Stimulated activated CD8-positive, alpha-beta memory T cell treated with anti-CD3 and anti-CD28 coated beads, Interleukin-15, amount 100 ng/mL, for 4 hours (primary cell): ENCODE measurements at places on chromosomes 5 and 9.

DNA sequence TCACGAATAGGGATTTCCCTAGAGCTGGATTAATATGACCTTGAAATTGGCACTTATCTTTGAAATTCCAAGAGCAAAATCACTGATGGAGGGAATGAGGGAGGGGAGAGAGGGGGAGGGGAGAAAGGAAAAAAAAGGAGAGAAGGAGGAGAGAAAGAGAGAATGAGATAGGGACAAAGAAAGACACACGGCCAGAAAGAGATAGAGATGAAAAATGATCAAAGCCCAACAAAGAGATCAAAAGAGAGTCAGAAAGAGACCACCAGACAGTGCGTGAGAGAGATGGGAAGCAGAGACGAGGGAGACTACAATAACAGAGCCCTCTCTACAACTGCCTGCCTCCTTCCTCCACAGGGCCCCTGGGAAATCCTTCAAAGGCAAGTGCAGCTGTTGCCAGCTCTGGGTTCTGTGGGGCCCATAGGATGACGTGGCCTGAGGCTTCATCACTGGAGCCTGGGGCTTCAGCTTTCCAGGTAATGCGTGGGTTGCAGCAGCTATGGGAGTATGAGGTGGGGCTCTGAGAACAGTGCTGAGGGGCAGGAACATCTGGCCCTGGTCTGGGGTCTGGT lies 58.3 kb upstream of the SHB start:
- no peak for DNase-seq

- DNase-seq = no peak
Measured at GRCh38 chr5:14415024-14415697, 166.4 kb upstream of the OTULINL start.

- no peak for DNase-seq
Measured at GRCh38 chr5:148414833-148415232, 31.1 kb downstream of the FBXO38 start.

DNA sequence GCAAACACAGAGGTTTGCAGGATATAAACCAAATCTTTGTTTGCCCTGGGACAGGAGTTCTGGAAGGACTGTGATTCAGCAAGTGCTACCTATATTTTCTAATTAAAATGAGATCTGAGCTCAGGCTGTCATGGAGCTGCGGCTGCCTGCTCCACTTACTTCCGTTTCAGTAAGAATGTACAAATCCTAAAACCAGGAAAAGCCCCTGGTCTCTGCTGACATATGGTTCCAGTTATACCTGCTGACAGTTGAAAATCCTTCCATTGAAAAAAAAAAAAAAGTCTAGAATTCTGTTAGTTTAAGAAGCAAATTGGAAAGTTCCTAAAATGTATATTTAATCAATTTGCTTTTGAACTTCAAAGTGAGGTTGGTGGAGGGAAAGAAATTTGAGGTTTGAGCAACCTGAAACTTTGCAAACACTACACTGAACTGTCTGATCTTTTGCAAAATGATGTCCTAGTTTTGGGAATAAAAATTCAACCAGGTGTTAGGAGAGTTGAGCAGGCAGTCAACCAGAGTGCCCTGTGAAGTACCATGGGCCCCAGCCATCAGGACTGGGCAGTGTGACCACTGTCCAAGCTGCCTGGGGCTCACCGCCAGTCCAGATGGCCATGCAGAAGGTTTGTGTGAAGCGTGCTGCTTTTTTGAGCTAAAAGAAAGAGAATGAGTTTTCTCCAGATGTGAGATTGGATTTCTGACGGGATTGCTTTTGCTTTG lies 50.6 kb downstream of the SHB start:
- DNase-seq = no peak

DNA sequence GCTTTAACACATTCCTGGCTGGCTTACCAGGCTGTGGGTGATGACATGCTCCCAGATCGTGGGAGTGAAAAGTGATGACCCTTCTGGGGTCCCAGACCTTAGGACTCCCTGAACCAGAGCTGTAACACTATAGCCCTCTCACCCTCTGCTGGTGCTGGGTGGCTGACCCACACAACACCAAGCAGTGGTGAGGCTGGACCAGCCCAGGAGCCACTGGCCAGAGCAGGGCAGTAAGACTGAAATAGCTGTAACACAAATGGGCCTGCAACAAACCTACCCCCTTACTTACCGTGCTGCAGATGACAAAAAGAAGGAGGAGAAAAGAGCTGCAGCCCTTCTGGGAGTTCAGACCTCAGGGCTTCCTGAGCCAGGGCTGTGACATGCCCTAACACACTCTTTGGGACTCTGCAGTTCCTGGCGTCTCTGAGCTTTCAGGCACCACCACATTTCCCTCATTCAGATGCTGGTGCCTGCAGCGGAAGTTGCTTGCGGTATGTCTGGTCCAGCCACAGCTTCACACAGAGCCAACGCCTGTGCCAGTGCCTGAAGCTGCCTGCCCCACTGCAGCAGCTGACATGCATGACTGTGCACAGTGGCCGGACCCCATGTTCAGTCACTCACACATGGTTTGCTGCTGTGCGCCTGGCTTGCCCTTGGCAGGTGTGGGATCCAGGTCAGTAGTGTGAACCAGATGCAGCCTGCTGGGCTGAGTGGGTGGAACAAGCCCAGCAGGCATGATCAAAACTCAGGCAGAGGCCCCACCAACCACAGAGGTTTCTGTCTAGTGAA lies 1247.4 kb downstream of the EFNA5 start:
- DNase-seq = no peak

DNA sequence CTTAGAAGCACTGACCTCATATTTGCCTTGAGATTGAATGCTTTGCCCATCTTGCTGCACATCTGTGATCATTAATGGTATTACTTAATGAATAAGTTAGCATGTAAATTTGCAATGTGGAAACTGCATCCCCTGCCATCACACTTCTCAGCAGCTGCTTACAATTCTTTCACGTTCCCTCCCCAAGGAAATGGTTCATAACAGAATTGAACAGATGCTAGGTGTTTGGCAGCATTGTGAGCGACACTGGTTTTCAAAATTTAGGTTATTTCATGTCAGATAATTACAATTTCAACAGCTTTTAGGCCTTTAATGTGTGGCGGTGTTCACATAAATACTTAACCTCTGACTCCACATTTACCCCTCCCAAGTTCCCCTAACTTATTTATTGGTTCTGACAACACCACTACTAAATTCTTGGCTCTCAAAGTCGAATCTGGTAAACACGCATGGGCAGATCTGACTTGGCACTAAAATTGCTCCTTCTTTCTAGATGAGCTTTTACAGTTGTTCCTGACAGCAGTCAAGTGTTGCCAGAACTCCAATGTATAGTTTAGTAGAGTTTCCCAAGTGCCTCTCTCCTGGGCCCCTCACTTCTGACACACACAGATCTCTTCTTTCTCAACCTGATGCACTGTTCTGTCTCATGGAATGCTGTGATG lies 46.8 kb downstream of the SLC1A3 start:
- no peak for DNase-seq

DNA sequence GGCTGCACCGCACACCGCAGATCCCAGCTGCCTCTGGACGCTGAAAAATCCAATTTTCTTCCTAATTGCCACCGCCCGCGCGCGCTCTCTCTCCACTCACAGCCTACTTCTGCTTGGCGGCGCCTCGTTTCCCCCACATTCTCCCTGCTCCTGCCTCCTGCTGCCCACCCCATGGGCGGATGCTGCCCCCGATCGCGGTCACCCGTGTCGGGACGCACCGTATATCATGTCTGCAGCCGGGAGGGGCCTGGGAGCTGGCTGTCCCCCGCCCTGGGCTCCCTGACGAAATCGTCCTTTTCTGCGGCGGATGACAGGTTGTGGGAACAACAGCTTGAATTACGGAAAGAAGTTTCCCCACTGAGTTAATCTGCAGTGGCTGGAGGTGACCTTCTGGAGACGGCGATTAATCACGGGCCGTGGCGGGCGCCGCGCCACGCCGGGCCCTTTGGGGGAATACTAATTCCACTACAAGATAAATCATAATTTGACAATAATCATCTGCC lies 36.3 kb upstream of the PSD2 start:
- no peak for DNase-seq

GRCh38 chr9:113978725-113979342 lies 99.3 kb downstream of the AMBP start:
- DNase-seq = no peak

GRCh38 chr9:69593756-69594155 lies 78.4 kb downstream of the APBA1 start:
- DNase-seq = no peak

- no peak for DNase-seq
Measured at GRCh38 chr5:6430418-6431028, 18.1 kb upstream of the UBE2QL1 start.

GRCh38 chr9:129864991-129865647 lies 29.9 kb downstream of the USP20 start:
- no peak for DNase-seq

- DNase-seq = no peak
Measured at GRCh38 chr9:33040792-33041431, 15.8 kb downstream of the DNAJA1 start.

DNA sequence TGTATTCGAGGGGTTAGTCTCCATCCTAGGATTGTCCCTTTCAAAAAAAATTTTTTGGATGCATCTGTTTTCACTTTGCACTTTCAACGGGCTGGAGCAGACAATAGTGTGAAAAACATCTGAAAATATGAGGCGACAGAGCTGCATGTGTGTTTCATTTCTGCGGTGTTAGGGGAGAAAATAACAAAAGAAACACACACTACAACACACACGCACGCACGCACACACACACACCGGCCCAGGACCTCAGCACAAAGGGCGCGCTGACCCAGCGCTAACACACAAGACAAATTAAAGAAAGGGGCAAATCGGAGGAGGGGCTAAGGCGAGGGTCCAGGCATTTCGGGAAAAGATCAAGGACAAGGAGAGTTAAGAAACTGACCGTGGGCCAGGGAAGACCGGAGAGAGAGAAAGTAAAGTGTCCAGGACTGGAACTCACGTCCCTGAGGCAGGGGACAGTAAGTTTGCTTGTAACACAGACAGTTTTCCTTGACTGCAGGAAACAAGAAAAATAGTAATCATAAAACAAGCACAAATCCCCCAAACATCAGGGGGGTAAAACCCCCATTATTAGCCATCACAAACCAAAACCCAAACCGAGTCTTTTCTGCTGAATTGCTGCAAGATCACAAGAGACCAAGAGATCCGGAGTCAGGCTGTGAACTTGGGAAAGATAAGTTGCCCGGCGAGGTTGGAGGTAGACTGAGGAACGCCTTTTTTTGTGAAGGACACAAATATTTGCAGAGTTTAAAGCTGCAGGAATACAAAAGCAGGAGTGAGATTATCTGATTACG lies 302.1 kb downstream of the PARP8 start:
- DNase-seq = no peak

GRCh38 chr5:85049020-85049419 lies 664.3 kb upstream of the EDIL3 start:
- DNase-seq = no peak

DNA sequence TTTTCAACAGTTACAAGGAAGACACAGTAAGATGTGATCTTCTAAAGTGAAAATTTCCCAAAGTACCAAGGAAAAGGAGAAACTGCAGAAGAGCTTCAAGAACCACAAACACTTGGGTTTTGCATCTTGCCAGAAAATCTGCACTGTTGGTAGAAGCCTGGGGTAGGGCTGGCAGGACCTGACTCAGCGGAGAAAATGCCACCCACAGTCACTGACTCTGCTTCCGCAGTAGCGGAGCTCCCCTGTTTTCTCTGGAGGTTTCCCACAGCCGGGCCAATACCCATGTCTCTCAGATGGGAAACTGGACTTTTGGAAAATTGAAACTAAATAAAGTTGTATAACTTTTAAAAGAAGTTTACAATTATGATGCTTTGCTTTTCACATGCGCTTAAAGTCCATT lies 104.2 kb downstream of the MEF2C start:
- no peak for DNase-seq

DNA sequence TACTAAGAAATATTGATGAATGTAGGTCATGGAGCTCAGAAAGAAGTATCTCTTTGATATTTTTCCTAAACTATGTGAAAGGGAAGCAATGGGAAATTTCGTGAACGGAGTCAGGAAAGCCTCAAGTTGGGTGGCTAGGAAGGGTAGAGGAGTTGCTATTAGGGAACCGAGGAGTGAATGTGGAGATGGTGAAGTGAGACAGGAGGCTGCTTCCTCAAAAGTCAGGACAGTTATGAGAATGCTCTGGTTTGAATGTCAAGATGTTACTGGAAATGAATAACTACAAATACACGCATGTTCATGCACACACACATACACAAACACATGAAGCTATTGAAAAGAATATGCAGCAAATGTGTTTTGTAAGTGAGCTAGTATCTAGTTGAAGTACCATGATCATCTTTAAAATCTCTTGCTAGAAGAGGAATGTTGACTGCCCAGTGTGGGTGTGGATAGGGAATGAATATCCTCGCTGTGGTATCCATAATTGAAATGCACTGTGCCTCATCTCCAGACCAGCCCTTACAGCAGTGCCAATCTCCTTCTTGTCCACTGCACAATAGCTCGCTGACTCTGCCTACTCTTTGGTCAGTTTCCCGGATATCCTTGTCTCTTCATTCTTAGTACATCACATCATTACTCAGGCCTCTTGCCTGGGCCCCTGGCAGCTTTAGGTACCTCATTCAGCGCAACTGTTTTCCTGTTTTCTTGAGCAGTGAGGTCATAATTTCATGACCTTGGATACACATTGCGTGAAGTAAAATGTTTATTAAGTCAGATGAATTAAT lies 21.9 kb upstream of the PDCD1LG2 start:
- no peak for DNase-seq

GRCh38 chr5:96952118-96952750 lies 16.4 kb downstream of the LNPEP start:
- DNase-seq = no peak

GRCh38 chr9:34566322-34566721 lies 23.2 kb downstream of the CNTFR start:
- no peak for DNase-seq

DNA sequence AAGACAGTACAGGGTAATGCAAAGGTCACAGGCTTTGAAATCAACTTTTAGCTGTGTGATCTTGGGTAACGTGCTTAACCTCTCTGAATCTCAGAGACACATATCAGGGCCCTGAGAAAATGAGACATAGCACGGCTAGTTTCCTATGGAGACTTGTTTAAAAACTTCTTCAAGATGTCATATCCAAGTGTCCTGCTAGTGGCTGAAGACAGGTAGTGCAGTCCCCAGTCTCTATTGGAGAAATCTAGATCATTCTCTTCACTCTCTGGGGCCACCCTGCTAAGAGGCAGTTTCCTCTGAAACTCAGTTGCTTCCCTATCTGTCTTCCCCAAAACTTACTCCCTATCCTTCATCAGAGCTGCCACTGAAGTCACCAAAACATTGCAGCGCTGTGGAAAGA lies 30.3 kb upstream of the GRXCR2 start:
- DNase-seq = no peak

DNA sequence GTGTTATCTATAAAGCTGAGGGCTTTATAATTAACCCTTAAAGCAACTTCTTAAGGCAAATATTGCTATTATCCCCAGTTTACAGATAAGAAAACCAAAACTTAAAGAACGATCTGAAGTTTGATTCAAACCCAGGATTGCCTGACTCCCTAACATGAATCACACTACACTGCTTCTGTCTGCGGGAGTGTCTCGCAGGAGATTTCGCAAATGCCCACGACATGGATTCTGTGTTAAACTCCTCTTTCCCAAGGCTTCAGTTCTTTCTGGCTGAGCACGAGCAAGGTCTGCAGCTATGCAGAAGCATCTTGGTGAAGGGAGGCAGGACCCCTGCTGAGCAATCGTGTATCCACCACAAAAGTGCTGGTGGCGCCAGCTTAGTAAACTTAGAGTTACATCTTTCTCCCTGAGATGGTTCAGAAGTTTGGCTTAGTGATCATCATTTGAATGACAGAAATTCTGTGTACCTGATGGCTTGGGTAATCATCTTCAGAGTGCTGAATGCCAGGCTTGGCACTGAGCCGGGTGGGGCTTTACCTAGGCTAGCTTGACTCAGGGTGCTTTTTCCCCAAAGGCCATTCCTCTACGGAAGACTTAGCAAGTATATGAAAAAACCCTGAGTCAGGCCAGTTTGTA lies 81.4 kb upstream of the PIK3R1 start:
- no peak for DNase-seq

- DNase-seq = no peak
Measured at GRCh38 chr5:132497488-132497997, 7.0 kb upstream of the IRF1 start.
